Activated CD4-positive, alpha-beta memory T cell treated with anti-CD3 and anti-CD28 coated beads, Interleukin-2, amount 10 ng/mL, durations not matched to agents 7 days and 5 days (primary cell): ENCODE measurements at places on chromosomes 2 and 18. TPM values are rescaled to one million over a fixed set of nuclear protein-coding genes. Genes with fewer than 3 reads are reported as not detected.
A peak's percentile ranks its signal among the peaks of the same experiment; 100 is the strongest.

DNA sequence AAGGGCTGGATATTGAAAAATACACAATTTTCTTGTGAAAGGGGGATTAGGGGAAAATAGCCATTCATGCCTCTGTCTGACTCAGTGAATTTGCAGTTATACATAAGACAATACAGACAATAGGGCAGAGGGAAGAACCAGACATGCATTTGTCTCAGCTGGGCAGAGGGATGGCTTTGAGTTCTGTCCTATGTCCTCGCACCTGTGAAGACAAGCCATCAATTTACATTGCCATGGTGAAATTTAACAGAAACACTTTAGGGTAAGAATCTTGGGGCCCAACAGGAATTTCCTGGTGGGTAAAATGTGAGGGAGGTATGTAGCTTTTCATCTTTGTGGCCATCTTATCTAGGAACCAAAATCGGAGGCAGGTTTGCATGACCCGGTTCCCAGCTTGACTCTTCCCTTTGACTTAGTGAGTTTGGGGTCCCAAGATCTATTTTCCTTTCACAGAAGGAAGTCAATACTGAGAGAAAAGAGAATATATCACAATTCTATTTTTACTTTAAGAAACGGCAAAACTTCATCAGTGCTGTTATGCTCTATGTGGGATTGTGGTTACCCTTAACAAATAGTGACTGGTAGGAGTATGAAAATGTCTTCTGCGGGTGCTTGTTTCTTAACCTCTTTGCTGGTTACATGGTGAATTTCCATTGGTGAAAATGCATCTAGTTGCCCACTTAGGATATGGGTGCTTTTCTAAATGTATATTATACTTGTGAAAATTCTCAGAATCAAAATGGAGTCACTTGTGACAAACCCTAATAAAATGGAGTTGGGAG is 221.8 kb downstream of the SPP2 start:
- no peak for DNase-seq

DNA sequence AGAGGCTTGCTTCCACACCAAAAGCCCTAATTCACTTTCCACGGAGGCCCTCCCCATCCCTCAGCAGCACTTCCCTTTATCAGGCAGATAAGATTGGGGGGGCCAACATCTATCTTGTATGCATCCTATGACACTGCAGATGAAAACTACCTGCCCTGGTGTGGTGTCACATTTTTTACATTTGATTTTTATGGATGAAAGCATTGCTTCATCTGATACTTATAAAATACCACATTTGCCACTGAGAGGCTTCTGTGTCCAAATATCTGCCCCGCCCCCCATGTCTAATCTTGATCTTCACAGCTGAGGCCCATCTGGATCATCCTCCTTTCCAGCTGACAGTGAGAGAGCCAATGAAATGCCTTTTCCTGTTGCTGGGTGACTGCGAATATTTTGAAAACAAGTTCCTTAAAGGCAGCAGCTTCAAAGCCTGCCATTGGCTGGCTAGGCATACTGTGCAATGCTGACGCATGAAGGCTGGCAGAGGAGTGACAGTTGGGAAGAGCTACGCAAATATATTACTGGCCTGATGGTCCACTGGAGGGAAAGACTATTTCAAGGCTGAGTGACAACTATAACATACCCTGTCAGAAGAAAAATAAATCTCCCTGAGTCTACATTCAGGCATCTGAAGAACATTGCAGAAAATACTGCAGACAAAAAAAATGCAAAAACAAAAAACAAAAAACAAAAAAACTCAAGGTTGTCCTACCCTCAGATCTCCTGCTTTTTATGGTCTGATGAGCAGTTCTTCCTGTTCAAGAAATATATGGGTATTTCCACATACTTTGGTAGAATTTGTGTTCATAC is 318.7 kb downstream of the PDE11A start:
- DNase-seq: no peak

- DNase-seq: no peak
These were observed 230.9 kb upstream of the FSIP2 start for GRCh38 chr2:185507719-185508118.

DNA sequence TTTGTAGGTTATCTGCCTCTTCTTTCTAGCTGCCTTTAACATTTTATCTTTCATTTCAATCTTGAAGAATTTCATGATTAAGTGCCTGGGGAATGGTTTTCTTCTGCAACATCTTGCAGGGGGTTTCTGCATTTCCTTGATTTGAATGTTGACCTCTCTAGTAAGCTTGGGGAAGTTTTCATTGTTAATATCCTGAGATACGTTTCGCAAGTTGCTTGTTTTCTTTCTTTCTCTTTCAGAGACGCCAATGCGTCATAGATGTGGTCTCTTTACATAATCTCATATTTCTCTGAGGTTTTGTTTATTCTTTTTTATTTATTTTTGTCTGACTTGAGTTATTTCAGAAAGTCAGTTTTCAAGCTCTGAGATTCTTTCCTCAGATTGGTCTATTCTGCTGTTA is 225.7 kb downstream of the XIRP2 start:
- DNase-seq: no peak

DNA sequence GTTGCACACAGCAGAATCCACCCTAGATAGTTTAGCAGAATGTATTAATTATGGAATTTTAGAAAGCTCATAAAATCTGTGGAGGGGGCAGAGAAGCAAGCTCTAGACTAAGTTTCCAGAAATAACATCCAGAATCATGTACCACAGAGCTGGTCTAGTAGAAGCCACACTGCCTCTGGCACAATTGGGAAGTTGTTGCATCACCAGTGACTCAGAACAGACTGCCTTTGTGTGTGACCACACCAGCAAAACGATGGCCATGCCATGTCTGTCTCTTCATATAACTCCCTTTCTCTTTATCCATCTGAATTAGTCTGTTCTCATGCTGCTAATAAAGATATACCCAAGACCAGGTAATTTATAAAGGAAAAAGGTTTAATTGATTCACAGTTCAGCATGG is 158.9 kb downstream of the CCDC148 start:
- DNase-seq: no peak

GRCh38 chr2:69770747-69771146 is 28.8 kb downstream of the ANXA4 start:
- no peak for DNase-seq

DNA sequence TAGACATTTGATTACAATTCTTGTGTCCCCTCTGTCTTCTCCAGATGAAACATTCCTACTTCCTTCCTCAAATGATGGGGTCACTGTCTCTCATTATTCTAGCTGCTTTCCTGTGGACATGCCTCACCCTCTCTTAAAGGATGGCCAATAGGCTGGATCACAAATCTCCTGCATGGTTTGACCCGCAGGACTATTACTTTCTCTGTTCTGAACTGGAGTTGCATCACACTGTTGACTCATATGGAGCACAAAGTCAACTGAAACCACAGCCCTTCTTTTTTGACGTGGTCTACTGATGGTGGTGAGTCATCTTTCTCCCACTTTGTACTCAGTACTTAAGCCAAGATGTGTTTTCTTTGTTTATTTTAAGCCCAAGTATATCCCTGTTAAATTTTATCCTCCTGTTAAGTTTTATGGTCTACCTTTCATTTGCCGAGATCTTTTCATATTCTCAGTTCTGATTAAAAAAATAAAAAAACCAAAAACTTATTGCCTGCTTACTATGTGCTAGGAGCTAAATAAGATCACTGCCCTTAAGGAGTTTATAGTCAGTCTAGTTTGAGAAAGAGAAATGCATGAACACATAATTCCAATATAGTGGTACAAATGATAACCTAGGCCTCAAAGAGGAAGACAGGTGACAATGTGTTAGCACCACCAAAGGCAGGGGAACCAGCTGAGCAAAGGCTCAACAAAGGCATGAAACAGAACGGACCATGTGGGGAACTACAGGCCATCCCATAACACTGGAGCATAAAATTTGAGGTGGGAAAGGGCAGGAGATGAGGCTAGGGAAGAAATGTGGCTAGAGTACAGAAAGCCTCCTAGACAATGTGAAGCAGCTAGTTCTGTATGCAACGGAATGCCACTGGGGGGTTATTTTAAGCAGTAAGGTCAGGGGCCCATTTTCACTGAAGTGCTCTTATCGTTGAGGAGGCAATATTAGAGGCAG is 67.6 kb upstream of the ZFP36L2 start:
- peak; percentile 63 for DNase-seq

DNA sequence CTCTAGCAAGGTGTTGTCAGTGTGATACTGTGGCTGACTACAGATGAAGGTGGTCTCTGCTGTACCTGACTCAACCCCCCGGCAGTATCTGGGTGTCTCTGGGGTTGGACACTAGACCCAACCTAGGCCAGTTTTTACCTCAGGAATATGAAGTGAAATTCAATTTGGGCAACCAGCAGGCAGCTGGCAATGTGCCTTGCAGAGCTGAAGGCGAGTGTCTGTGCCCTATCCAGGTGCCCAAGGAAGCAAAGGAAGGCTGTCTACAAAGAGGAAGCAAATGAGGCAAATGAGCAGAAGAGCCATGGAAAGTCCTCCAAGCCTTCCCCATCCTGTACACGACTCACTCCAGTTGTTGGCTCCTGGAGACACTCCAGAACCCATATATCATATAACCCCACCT is 264.6 kb upstream of the AGAP1 start:
- DNase-seq: no peak

DNA sequence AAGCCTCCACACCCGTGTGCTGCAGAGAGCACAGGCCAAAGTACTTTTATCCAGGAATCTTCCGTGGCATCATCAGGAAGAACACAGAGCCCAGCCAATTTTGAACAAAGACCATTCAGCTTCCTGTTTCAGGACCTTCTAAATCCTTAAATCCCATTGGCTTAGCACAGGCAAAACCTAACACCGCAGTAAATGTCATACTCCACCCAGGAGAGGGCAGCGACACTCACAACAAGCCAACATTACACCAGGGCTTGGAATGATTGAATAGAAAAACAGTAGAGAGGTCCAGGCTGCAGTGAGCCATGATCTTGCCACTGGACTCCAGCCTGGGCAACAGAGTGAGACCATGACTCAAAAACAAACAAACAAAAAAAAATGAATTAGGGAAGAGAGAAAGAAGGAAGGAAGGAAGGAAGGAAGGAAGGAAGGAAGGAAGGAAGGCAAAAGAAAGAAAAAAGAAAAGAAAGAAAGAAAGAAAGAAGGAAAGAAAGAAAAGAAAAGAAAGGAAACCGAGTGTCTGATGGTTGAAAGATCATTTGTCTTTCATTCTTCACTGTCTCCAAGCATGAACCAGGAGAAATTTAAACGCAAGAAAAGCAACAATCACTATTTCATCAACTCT is 144.6 kb upstream of the SATB2 start:
- no peak for DNase-seq

- no peak for DNase-seq
These were observed 166.2 kb downstream of the TCF4 start for GRCh38 chr18:55421615-55422419.

GRCh38 chr2:79453918-79454317 is 58.9 kb upstream of the CTNNA2 start:
- DNase-seq: no peak

GKN2 gene
- total RNA-seq: not detected

SCTR gene
- total RNA-seq: not detected

ST6GAL2 gene
- total RNA-seq: not detected

COX7A2L gene
- 102 TPM for total RNA-seq
